GM10248 (cell line): ENCODE measurements at places on chromosomes 6 and 20.

DNA sequence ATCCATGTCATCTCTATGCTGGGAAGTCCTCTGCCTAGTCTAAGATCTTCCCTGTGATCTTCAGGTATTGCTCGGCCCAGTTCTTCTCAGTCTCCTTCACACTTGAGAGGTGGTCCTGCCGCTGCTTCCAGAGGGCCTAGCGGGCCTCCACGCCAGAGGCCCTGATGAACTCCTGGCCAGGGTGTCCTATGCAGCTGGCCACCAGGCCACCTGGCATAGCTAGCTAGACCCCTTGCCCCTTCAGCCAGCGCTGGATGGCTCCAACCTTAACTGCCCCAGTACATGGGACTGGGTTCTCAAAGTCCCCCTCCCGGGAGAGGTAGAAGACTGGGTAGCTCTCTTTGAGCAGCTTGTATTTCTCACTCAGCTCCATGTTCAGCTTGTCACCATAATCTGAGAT lies 81.1 kb downstream of the ZFP64 start:
- no peak for DNase-seq

DNA sequence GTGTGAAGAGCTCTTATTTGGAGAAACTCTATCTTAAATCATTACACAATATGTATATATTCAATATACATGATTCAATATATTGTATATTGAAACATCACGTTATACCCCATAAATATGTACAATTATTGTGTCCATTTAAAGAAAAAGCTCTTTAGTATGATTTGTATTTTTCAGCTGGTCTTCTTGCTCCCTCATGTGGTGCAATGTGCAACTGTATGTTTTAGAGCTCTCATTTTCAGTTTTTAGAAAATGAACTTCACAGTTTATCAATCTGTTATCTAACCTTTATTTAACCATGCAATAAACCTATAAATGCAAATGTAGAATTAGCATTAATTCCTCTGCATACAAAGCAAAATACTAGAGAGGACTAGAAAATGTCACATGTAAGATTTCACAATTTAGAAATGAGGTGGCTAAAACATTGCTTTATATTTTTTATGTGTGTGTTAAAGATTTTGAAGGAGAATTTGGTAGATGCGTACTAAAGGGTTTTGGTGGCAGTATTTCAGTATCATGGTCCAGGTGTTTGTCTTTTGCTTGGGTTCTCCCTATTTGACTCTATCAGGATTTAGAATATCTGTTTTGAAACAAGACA lies 167.1 kb downstream of the PHF3 start:
- peak; percentile 23 for DNase-seq

GRCh38 chr6:4606016-4606415 lies 170.2 kb upstream of the CDYL start:
- DNase-seq = no peak

DNA sequence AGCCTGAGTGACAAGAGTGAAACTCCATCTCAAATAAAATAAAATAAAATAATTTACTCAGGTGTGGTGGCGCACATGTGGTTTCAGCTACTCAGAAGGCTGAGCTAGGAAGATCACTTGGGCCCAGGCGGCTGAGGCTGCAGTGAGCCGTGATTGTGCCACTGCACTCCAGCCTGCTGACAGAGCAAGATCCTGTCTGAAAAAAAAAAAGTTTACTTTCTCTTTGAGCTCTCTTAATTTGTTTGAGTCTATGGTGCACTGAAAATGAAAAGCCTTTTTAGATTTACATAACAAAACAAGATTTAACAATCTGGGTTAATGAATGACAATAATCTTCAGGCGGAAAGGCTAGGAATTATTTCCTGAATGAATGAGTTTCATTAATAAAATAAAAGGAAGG lies 23.3 kb upstream of the NHSL1 start:
- no peak for DNase-seq

- no peak for DNase-seq
These were observed 91.8 kb downstream of the CAP2 start for GRCh38 chr6:17485181-17485580.

- no peak for DNase-seq
These were observed 385.5 kb downstream of the HDGFL1 start for GRCh38 chr6:22954749-22955385.

- DNase-seq = peak; percentile 52
These were observed 13.8 kb downstream of the UCKL1 start for GRCh38 chr20:63942250-63942951.

- DNase-seq = no peak
These were observed 184.7 kb downstream of the CDH4 start for GRCh38 chr20:61436667-61437279.

- no peak for DNase-seq
These were observed 123.2 kb downstream of the DLL1 start for GRCh38 chr6:170167657-170168159.

GRCh38 chr20:47665221-47665991 lies 119.9 kb downstream of the SULF2 start:
- no peak for DNase-seq

DNA sequence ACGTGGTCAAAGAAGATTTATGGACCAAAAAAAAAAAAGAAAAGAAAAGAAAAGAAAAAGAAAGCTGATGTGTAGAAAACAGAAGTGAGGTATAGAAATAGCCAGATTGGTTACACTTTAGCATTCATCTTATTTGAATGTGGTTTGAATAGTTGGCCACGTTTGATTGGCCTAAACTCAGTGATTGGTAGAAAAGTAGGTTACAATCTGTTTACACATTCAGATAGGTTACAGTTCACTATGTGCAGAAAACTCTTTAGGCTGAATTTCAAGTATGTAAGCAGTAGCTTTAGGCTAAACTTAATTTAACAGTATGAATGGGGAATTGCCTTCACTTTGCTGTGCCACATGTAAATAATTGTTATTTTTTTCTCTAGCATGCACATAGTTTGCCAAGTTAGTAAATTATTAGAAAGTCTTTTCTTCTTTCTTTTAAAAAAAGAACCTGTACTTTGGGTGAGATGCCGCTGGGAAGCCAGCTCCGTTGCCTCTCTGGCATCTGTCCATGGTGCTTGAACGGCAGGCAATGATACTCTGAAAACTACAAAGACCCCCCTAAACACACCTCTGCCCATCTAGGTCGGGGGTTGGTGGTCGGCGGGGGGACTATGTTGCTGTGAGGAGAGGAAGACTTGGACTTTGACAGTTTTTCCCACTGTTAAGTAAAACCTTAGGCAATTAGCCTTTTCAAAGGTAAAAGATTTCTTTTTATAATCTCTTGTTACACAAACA lies 173.0 kb downstream of the AIG1 start:
- no peak for DNase-seq

DNA sequence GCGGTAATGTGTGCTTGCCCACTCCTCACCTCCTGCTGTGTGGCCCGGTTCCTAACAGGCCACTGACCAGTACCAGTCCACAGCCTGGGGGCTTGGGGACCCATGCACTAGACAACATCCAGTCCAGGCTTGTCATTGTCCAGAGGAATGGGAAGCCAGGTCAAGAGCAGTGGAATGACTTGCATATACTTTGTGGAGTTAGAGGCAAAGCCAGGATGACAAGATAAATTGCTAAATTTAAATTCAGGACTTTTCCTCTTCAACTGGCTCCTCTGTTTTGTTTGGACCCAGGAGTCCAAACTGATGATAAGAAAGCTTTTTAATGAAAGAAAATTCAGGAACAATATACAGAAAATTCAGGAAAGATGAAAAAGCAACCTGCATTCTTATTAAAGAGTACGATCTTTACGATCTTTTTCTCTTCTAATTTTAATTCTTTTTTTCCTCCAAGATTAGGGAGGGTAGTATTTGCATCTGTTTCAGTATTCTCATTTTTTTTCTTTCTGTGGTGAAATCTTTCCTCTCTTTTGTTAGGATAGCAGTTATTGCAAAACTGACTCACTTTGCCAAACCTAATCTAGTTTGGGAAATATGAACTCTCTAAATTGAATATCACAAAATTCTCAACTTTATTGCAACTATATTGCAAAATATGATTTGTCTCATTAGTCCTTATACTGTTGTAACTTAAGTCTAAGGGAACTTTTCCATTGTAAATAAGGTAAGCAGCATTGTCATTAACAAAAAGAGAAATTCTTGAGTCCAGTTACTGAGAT lies 48.2 kb downstream of the DCBLD1 start:
- no peak for DNase-seq

- DNase-seq = no peak
These were observed 655.7 kb downstream of the EPHA7 start for GRCh38 chr6:92763680-92764079.

DNA sequence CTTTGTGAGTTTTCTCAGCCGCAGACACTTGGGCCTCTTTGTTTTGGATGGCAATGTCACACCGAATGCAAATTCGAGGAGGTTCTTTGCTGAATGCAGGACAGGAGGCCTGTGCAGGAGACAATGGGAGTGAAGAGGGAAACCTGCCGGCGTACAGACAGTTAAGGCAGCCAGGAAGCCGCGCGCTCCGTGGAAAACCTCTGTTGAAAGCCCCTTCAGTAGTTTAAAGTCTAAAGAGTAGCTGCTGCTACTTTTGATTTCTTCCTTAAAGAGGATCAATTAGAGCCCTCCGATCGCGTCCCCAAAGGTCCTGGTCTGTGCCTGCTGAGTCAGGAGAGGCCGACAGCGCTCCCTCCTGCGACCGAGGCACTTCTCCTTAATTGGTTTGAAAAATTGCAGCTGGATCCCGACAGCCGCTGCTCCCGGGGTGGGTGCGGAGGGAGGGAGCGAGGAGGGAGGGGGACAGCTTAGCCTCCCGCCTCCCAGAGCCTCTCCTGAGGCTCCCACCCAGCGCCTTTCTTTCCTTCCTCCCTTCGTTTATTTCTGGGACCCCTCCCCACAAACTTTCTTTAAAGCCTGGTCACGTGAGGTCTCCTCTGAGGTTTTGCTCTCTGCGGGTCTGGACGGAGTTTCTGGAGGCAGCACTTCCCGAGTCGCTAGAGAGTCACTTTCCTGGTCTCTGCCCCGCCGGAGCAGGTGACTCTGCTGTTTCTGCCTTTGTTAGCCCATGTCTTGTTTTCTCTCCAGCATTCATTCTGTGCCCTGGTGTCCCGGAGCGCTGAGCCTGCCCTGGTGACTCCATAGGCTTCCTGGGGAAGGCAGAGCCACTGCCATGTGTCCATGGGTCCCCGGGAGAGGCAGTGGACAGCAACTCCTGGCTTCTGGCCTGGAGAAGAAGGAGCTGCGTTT lies 22.3 kb upstream of the RPP40 start:
- DNase-seq = no peak

GRCh38 chr6:3001773-3002293 lies 2.1 kb downstream of the NQO2 start:
- peak; percentile 67 for DNase-seq

DNA sequence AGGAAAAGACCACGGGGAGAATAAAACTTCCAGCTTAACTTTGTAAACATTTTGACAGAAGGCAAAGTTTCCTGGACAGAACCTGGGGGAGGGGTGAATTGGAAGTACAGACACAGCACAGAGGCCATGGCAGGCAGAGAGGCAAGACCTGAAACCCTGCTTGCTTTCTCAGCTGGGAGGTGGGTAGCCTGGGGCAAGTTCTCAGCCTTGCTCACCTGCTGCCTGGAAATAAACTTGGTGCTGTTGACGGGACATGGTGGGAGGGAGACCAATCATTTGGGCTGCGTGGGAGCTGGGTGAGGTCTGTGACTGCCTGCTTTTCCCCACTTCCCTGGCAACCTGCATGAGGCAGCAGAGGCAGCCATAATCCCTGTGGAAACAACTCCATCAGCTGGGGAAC lies 221.3 kb downstream of the MOXD1 start:
- no peak for DNase-seq

- peak; percentile 71 for DNase-seq
These were observed 117.1 kb upstream of the ASF1A start for GRCh38 chr6:118776607-118777549.

DNA sequence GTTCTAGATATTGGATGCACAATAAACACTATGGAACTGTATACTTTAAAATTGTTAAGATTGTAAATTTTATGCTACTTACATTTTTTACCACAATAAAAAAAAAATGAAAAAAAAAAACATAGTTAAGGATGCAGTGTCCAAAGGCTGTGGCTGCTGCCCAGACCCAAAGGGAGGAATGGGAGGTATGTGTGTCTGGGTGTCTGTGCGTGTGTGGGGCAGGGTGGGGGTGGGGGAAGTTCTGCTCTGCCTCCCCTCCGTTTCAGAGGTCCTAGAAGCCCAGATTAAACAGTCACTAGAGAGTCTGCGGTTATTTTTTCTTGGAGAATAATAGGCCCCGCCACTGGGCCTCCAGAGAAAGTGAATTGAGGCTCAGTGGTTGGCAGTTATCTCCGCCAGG lies 136.4 kb upstream of the ARMC2 start:
- DNase-seq = no peak

GRCh38 chr6:157607317-157608109 lies 215.5 kb upstream of the SNX9 start:
- DNase-seq = no peak

GRCh38 chr6:70666706-70667105 lies 977 bp upstream of the SMAP1 start:
- no peak for DNase-seq

DNA sequence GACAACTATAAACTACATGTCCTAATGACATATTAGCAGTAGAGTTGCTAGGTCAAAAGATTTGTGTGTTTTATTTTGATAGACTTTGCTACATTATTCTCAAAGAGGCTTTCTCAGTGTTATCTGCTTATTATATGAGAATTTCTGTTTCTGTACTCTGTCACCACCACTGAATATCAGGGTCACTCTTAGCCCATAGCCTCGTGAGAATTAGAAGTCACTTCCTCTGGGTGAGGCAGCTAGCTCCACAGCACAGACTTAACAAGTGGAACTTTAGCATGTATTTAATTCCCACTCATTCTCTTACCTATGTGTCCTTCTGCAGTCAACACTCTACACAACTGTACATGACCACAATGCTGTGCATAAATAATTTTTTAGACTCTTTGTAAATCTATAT lies 6.7 kb downstream of the PHACTR2 start:
- DNase-seq = no peak

GRCh38 chr6:24775520-24776058 lies 852 bp downstream of the GMNN start:
- no peak for DNase-seq

- no peak for DNase-seq
These were observed 254.4 kb upstream of the PMEPA1 start for GRCh38 chr20:57964011-57964862.

- DNase-seq = no peak
These were observed 995.3 kb upstream of the FLRT3 start for GRCh38 chr20:15332711-15333160.

- DNase-seq = no peak
These were observed 142.9 kb downstream of the BMP7 start for GRCh38 chr20:57123504-57123903.

DNA sequence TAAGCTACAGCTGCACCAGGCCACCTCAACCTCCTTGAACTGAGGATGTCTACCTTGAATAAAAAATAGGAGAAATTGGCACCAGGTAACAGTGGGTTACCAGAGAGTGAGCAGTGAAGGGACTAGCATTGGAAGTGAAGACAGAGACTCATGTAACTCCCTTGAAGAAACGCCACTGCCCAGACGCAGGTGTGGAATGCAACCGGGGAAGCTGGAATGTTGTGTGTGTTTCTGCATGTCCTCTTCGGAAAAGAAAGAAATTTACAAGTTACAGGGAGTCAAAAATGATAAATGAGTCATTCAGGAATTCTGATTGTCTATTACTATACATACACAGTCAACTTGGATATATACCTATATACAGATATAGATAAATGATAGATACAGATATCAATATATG lies 514.7 kb upstream of the AGPAT4 start:
- no peak for DNase-seq

- no peak for DNase-seq
These were observed 470.2 kb upstream of the HSF2 start for GRCh38 chr6:121929301-121929700.
